ENCODE measurements at places on chromosomes 12 and 14.
A peak's percentile ranks its signal among the peaks of the same experiment; 100 is the strongest.

DNA sequence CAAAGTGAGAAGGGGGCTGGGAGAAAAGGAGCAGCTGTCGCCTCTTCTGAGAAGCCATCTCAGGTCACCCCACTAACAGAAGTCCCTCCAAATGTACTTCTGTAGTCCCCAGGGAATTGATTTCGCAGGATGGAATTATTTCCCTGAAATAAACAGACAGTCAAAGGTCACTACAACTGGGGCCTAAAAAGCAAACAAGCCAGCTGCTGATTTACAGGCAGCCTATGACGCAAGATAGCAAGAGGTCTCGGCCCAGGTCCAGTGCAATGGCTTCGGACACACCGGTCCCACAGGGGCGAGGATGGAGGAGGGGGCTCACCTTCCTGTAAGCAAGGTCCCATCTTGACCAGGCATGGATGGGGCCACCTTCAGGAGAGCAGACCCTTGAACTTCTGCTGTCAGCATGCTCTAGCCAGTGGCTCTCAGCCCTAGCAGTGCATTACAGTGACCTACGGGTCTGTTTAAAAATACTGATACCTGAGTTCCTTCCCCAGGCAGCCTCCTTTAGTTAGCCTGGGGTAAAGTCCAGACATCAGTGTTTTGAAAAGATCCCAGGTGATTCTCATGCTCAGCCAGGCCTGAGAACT lies 18.1 kb downstream of the NUAK1 start:
- no peak for DNase-seq

GRCh38 chr12:12534166-12534866 lies 28.3 kb downstream of the DUSP16 start:
- no peak for DNase-seq

DNA sequence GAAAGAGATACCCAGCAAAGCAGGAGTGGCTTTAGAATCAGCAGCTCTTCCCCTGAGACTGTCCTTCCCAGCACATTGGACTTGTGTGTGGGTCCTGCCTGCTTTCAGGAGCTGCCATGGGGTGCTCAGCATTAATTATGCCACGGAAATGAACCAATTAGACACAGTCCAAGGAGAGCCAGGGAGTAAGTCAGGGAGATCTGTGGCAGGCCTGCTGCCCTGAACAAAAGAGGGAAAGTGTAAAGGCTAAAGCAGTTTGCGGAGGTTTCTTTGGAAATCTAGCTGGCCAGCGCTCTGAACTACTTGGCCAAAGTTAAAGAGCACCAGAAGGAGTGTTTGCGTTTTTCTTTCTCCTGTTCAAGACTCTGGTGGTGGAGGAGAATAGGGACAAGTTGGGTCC lies 65.7 kb upstream of the SRSF5 start:
- DNase-seq, result no peak

GRCh38 chr12:47023311-47023710 lies 56.1 kb upstream of the PCED1B start:
- DNase-seq, result no peak

- DNase-seq, result no peak
These were observed 388.7 kb downstream of the ZFP36L1 start for GRCh38 chr14:68404146-68404527.

DNA sequence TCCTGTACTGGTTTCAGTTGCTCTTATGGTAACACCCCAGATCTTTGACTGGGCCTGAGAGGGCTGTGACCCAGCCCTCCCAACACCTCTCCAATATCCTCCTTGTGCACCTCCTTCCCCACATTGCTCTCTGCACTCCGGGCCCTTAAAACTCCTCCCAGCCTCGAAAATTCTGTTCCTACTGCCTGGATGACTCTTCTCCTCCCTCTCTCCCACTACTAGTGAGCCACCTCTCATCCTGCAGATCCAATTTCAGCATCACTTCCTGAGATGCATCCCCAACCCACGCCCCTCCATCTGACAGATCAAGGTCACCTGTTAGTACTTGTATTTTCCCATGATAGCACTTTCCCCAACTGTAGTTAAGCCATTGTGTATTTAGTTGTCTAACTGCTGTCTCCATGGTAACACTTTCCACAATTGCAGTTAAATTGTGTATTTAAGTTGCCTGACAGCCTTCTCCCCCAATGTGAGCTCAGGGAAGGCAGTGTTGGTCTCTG lies 11.5 kb upstream of the NT5DC3 start:
- DNase-seq, result no peak

GRCh38 chr14:34911209-34912150 lies 36.3 kb upstream of the BAZ1A start:
- no peak for DNase-seq

GRCh38 chr14:90137807-90138206 lies 76.0 kb downstream of the KCNK13 start:
- DNase-seq, result no peak

DNA sequence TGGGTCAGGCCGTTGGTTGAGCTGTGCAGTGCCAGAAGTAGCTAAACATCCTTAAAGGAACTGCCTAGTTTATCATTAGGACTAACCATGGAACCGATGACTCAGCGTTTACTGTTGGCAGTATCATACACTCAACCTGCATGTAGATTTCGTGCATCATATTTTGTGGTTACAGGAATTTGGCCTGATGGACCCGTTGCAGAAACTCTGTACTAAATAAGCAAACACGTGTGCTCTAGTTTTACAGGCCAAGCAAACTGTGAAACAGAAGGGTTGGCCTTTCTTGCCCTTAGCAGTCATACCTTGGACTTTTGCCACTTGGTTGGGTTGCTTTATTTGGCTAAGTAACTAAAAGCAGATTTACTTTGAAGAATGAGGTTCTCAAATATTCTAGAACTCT lies 35.6 kb downstream of the DGLUCY start:
- DNase-seq, result no peak

GRCh38 chr14:22039938-22040780 lies 366.5 kb upstream of the OR4E1 start:
- no peak for DNase-seq

GRCh38 chr12:131213896-131214442 lies 260.3 kb downstream of the ADGRD1 start:
- no peak for DNase-seq

DNA sequence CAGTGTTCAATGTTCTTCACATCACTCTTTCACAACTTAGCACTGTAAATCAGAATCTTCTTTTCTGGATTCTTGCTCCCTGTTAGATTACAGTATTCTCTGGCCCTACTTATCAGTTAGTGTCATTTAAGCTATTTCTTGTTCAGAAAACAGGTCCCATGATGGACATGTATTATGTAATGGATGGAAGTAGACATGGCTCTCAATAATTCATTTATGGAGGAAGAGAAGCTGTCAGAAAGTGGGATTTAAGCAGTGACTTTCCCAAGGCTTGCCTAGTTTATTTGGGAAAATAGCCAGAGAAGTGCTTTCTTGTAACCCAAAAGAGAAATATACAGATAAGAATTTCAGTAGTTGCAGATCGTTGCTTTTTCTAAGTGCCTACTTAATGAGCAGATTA lies 1.6 kb downstream of the ERC1 start:
- DNase-seq, result no peak

DNA sequence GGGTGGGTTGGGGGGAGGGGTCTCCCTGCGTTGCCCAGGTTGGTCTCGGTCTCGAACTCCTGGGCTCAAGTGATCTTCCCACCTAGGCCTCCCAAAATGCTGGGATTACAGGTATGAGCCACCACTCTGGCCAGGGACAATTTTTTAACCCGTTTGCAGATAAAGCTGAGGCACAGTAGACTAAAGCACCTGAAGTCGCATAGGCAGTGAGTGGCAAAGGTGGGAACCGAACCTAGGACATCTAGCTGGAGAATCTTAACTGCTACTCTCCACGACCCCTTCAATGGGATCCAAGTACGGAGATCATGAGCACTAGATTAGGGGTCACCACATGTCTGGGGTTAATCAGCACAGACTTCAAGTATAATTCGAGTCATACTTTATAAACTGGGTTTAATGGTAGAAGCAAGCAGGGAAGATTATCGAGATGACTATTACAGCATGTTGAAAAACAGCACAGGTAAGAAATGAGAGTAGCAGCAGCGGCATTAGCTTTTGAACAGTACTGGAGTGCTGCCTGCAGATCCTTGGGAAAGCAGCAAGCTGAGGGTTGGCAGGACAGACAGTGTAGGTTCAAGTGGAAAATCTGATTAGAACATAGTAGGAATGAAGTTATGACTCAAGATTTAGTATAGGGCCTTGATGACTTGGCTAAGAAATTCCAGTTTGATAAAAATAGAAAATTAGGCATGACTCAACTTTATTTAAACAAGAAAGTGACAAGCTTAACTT lies 23.9 kb downstream of the NID2 start:
- no peak for DNase-seq

GRCh38 chr12:77152623-77153193 lies 87.3 kb upstream of the E2F7 start:
- DNase-seq, result no peak

GRCh38 chr14:105126126-105126980 lies 42.2 kb downstream of the JAG2 start:
- DNase-seq, result no peak

- DNase-seq, result no peak
These were observed 10.1 kb upstream of the MANSC4 start for GRCh38 chr12:27790179-27790578.

DNA sequence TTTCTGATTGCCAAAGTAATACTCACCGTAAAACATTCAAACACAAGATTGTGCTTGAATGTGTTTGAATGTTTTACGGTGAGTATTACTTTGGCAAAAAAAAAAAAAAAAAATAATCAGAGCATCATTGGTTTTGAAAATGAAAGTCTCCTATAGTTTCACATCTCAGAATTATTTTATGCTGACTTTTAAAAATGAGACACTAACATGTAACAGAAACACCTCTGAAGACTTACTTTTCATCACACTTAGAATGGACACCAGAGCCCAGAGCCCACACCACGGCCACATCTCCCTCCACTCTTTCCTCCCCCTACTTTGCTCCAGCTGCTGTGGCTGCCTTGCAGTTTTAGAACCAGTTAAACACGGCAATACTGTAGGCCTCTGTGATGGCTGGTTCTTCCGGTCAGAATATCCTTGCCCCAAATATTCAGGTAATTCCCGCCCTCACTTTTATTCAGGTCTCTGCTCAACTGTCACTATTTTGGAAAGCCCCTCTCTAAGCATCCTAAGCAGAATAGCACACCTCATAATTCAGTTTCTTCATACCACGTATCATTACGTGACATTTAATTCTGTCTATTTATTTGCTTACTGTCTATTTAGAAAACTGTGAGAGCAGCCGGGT lies 138.9 kb upstream of the MAX start:
- peak; percentile 53 for DNase-seq

DNA sequence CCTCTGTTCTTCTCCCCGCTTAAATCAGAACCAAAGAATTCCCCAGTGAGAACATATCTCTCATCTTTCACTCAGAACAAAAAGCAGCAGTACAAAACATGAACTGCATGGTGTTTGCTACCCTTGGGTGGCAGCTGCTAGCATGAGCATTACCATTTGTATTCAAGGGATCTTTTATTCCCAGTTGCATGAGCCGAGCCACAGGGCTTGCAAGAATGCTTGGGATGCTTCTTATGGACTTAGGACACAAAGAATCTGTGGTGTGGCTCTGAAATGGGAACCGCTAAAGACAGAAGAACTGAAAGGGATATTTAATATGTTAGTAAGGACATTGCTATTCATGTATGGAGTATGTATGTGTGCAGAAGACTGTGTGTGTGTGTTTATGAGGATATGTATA lies 190.6 kb downstream of the TMX1 start:
- no peak for DNase-seq

GRCh38 chr12:120956579-120957300 lies 21.6 kb upstream of the HNF1A start:
- no peak for DNase-seq

DNA sequence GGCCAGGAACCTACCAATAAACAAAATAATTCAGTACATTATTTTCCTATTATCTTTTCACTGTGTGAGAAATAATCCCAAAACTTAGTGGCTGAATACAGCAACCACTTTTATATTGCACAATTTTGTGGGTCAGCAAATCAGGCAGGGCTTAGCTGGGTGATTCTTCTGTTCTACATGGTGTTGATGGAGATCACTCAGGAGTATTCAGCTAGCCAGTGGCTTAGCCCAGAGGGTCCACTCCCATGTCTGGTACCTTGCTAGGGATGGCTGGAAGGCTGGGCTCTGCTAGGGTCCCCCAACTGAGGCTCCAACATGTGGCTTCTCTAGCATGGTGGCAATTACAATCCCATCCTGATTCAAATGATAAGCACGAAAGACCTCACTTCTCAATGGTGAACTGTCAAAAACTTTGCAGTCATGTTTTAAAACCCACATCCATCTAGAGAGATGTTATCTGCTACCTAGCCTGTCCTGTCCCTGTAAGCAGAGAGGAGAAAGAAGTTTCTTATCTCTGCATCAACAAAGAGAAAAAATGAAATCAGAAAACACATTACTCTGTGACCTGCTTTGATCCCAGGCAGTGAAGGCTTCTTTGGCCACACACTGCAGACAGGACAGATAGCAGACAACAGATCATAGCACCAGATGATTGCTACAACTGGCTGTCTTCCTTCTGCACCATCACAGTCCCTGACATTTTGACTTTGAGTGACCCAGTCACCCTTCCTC lies 51.0 kb upstream of the MYL2 start:
- no peak for DNase-seq

- DNase-seq, result no peak
These were observed 39.9 kb downstream of the VEZT start for GRCh38 chr12:95257541-95257940.

GRCh38 chr12:14612898-14613445 lies 45.3 kb upstream of the PLBD1 start:
- no peak for DNase-seq

DNA sequence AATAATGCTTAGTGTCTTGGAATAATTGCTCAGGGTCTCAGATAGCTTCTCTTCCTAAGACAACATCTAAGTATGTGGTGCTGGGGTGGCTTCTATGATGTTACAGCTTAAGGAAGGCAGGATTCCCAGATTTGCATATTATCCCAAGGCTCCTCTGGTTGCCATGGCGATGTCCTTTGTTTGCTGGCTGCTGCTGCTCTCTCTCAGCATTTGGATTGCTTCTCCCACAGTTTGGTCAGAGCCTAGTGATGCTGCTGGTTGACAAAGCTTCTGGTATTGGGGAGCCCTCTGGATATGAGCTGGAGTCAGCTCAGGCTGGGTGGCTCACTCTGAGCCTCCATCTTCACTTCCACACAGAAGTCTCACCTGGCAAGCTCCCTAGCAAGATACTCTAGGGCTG lies 56.4 kb upstream of the FBXO33 start:
- DNase-seq, result no peak

GRCh38 chr14:28077021-28077420 lies 689.6 kb upstream of the FOXG1 start:
- DNase-seq, result no peak

DNA sequence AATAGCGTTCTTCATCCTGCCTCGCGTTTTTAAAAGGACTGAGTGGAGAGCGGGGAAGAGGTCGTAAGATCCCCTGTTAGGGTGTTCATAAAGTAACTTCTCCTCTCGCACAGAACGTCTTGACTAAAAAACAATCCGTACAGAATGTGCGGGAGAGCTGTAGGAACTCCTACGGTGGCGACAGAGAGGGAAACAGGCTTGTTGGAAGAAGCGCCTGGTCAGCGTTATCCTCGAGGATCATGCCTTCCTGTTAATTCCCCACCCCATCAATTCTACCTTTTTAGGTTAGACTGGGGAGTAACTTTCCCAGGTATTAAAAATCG lies 399 bp upstream of the WASHC4 start:
- no peak for DNase-seq
